GM18507 (cell line): ENCODE measurements at places on chromosomes 1 and 21.

DNA sequence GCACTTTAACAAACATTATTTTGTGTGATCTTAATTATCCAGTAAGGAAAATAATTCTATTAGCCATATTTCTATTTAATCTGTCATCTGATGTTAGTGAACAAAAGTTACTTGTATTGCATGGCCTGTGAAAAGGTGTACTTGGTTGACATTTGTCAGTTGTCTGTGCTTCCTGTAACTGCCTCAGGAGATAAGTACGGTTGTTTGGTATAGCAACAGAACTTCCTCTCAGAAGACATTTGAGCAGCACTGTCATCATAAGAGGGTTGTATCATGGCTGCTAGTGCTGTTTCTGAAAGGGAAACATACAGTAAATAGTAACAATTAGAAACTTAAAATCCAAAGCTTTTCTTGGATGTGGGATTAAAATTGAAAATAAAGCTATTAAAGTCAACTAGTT, 3.4 kb downstream of the BLZF1 start:
- DNase-seq, result no peak

- DNase-seq, result no peak
Measured at GRCh38 chr1:30520476-30520875, 202.9 kb downstream of the MATN1 start.

DNA sequence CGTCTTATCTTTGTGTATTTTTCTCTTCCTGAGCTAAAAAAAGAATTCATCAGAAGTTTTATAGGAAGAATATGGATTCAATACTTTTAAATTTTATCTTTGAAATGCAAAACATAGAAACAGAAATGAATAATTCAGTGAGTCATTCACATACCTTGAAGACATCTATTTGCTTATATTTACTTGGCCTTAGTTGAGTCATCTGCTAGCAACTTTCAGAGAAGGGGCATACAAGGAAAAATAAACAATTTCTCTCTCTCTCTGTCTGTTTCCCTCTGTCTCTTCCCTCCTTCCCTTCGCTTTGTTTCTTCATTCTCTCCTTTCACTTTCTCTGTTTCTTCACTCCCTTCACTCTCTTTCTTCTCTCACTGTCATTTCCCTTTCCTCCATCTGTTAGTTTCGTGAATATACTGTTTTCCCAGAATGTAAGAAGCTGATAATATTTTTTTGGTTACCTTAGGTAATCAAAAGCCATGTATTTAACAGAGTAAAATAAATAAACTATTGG, 477.2 kb downstream of the BRINP3 start:
- DNase-seq, result no peak

- no peak for DNase-seq
Measured at GRCh38 chr1:94416901-94417727, 1.1 kb upstream of the ABCD3 start.

DNA sequence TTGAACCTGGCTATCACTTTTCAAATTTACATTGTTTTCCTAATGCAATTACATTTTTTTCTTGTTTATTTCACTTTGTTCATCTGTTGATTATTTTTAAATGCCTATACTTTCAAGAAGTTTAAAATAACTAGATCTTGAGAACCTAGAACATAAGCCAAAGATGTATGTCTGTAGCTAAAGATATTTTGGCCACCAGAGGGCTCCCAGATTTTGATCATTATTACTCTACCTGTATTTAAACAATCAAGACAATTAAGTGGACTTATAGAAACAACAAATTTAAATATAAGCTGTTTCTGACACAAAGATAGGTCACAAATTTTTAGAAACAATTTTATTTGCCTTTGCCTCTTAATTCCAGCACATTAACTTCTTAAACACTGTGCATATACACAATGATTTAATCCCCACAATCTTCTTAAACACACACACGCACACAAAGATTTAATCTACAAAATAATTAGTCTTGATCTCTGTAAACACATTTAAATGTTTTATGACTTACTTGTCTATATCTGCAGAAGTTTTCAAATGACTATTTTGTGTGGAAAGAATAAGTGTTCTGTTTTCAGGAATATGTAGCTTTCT, 380.0 kb downstream of the DSCAM start:
- DNase-seq, result no peak

GRCh38 chr1:209751627-209752231, 4.1 kb upstream of the TRAF3IP3 start:
- DNase-seq, result no peak
